ENCODE measurements at places on chromosomes 11 and 22.

DNA sequence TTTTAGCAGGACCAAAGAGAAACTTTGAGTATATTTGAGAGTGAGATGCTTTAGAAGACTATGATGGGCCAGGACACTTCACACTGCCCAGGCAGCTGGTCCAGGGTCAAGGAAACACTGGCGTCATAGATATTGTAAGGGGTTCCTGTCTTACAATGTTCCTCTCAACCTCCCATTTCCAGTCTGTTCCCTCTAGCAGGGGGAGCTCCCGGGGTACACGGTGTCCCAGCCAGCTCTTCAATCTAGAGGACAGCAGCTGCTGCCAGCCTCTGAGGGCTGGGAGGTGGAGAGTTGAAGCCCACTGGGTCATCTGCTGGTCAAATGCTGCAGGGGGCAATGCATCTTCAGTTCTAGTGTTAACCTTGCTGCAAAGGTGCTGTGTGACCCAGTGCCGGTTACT is 40.7 kb upstream of the TIMP3 start:
- DNase-seq, result no peak

- DNase-seq, result no peak
These were observed 10.4 kb upstream of the MIEF1 start for GRCh38 chr22:39491696-39492095.

DNA sequence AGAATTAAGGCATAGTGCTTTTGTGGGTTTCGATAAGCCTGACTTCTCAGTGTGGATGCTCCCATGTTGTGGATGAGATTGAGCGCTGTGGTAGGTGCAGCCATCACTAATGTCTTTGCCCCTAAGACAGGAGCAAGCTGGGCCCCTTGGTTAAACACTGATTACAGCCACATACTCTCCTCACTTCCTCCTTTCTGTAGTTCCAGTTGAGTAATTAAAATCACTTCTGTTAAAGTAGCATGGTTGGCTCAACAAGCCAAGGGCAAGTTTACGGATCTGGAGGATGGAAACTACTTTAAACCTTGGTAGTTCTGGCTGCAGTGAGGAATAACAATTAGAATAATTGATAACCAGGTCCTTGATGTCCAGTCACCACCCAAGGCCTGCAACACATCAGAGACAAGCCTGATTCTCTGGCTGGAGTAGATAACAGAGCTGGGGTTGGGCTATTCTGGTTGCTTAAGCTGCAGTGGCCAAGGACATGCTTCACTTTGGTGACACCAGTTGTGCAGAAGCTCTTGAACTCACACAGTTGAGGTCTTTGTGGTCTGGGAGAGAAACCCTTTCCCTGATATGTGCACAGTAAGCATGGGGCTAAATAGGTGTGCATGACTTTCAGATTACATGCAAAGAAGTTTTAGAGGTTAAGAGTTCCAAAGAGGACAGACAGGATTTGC is 81.3 kb downstream of the KIRREL3 start:
- DNase-seq, result no peak

DNA sequence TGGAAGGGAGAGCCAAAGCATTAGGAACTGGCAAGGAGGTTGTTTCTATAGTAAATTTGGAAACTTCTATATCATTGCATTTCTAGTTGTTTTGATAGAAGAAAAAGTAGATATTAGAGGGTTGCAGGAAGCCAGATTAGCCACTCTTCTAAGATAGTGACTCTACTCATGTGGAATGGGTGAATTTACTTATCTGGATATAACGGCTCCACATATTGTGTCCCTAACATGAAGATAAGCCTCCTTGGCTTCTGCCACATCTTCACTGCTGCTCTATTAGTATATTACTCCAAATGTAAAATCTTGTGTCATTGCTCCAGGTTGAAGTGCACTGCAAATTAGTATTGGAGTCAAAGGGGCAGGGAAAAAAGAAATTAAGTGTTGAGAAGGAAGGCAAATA is 283.3 kb downstream of the CASP12 start:
- no peak for DNase-seq

GRCh38 chr11:118415739-118416068 is 14.3 kb downstream of the ATP5MG start:
- no peak for DNase-seq

DNA sequence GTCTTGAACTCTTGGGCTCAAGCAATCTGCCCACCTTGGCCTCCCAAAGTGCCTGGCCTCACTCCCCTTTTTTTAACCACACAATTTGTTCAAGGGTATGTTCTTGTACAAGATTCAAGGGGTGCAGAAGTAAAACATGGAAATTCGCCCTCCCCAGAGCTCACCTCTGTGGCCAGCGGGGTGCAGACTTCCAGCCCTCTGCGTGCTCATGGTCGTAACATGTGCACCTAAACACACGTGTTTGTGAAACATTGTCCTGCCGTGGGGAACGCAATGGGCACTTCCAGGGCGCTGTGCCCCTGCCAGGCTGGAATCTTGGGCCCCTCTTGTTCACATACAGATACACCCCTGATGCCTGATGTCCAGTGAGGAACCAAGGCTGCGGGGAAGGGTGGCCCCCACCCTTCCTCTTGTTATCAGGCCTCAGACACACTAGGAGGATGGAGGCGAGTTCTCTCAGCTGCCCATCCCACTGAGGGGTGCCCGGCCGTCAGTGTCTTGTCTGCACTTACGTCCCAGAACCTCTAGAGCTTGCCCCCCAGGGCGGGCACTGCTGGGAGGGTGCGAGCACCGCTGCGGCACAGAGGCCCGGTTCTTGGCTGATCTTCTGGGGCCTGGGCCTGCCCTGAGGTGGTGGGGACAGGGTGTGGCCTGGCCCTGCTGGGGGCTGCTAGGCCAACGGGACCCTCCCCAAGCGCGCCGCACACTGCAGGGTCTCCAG is 4.1 kb upstream of the EPS8L2 start:
- DNase-seq, result no peak

- no peak for DNase-seq
These were observed 44.5 kb downstream of the LRRC4C start for GRCh38 chr11:41414771-41415440.

DNA sequence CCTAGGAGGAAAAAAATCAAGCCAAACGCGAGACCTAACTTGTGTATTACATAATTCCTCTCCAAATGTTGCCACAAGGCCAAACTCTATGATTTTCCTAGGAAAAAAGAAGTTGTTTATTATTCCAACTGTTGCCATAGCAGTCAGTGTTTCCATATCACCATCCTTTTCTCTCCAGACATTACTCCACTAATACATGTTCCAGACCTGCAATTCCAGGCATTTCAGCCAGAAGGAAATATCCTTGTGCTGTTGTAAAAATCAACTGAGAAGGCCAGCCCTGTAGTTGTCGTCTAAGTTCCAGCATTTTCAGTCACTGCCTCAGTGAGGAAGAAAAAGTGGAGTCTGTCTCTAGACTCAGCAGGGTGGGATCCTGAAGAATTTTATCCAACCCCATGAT is 33.1 kb upstream of the PAMR1 start:
- DNase-seq, result no peak

GRCh38 chr11:111531687-111532364 is 8.7 kb upstream of the LAYN start:
- DNase-seq, result no peak

GRCh38 chr11:9914064-9914463 is 250.2 kb downstream of the SWAP70 start:
- no peak for DNase-seq

DNA sequence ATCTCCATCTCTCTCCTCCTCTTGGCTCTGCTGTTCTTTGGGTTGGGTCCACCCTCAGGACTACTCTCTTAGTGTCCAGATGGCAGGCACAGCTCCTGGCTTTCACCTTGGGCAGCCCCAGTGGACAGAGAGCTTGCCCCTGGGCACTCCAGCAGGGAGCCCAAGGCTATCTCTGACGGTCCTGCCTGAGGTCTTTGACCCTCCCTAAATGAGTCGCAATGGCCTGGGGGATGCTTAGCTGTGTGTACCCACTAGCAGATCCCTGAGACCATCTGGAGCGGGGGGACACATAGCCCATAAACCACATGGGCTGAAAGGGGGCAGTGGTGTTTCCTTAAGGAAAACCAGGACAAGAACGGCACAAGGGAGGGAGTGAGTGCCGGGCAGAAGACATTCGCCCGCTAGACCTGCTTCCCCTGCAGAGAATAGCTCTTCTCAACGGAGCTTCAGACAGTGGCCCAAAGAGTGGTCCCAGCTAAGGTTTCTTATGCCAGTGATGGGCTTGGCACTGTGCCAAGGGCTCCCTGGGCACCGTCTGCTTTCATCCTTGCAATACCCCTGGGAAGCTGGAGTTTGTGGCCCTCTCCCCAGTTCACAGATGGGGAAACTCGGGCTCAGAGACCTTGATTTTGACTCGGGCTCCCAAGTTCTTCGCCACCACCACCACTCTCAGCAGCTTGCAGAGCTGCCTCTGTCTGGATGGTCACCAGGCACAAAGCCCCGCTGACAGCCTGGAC is 53.9 kb upstream of the ANO1 start:
- DNase-seq, result no peak

DNA sequence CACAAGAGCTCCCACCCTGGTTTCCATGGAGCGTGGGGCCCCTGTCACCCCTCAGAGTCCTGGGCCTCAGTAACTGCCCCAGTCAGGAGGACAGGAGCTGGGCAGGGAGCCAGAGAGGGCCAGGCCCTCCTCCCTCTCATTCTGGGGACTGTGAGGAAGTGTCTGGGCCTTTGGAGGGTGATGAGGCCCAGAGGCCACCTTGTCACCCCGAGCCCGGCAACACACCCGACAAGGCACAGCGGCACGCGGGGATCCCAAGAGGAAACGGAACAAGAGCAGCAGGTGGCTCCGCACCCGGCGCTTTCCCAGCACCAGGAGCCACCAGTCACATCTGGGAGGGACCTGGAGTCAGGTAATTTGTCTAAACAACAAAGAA is 72.1 kb downstream of the CELSR1 start:
- no peak for DNase-seq

- no peak for DNase-seq
These were observed 132.4 kb upstream of the ZC3H12C start for GRCh38 chr11:109960831-109961230.

DNA sequence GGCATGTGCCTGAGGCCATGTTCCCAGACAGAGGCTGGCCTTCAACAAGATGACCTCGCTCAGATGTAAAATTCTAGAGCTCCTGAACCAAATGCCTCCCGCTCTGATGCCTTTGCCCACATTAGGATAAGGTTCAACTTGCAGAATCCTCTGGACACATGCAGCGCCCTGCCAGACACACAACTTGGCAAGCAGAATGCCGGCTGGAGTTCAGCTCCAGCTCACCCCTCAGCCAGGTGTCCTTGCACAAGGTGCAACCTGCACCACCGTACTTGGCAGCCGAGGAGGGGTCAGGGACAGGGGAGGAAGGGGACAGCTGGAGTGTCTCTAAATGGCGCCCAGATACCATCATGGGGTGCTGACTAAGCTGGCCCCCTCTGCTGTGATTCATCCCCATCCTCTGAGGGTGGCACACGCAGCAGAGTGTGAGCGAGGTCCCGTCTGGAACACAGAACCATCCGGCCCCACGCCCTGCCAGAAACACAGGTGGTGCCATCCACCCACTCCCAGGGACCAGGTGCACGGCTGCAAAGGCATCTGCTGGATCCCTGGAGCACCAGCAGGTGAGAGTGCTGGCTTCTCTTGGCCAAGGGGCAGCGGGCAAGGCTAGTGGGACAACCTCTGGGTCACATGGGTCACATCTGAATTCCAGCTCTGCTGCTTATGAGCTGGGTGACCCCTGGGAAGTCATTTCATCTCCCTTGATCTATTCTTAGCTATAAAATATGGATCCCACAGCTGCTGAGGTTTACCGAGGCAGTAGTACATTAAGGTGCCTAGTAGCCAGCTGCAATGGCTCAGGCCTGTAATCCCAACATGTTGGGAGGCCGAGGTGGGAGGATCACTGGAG is 12.8 kb downstream of the ZMAT5 start:
- DNase-seq, result no peak

GRCh38 chr11:26851291-26851690 is 129.4 kb upstream of the SLC5A12 start:
- DNase-seq, result no peak
